ENCODE measurements at places on chromosomes 1 and 21.

GRCh38 chr1:205568135-205568468, 63.6 kb downstream of the CDK18 start:
- DNase-seq: no peak

DNA sequence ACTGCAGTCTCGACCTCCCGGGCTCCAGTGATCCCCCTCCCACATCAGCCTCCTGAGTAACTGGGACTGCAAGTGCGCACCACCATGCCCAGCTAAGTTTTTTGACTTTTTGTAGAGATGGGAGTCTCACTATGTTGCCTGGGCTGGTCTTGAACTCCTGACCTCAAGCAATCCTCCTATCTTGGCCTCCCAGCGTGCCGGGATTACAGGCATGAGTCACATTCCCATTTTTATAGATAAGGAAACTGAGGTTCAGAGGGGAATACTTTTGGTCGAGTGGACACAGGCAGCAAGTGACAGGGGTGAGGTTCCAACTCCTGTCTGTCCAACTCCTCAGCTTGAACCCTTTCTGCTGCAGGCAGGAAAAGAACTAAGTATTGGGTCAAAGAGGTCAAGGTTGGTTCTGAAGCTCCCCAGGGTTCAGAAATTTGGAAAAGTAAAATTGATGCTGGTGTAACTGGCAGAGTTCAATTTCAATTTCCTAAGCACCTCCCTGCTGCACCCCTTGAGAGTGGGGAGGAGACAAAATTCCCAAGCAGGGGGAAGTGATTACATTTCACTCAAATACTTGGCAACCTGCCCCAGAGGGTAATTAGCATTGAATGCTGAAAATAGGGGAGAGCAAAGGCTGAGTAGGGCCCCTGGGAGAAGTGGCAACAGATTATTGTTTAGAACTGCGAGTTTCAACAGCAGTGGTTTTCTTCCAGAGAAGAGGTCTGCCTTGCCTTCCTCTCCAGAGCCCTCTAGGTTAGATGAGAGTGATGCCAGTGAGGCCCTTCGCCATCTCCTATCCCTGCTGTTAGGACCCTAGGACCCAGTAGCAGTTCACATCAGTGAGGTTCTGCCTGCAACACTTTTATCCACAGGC, 17.5 kb upstream of the ALPL start:
- DNase-seq: no peak

DNA sequence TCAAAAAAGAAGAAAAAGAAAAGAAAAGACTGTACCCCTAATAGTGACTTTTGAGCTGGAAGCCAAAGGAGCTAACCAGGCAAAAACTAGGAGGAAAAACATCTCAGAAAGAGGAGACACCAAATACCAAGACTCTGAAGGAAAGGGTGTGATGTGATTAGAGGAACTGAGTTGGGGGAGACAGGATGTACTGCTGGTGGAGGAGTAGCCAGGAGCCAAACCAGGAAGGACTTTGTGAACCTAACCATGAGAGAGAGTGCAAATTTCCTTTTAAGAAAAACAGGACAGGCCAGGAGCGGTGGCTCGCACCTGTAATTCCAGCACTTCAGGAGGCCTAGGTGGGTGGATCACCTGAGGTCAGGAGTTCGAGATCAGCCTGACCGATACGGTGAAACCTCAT, 4.1 kb upstream of the RBP7 start:
- no peak for DNase-seq

DNA sequence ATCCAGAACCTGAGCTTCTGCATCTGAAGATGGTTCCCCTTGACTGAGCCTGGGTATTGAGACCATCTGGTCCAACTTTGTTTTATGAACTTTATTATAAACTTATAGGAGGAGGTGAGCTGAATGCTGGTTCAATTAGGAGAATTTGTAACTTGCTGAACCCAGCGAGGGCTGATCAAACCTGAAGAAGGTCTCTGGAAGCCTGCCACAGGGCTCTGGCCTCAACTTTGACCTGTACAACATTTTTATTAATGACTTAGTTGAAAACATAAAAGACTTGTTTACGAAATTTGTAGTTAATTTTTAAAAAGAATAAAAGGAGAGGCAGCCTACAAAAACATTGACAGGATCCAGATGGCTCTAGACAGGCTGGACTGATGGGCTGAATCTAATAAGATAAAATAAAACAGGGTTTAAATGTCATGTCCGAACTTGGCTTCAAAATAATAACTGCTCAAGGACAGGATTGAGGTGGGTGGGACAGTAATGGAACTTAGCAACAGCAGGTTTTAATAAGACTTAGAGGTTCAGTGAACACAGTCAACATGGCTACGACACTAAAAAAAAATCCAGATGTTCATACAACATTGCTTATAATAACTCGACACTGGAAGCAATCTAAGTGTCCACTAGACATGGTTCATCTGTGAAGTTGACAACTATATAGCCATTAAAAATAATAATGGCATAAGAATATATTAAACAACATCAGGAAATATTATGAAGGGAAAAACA, 53.4 kb upstream of the GJB5 start:
- no peak for DNase-seq

- no peak for DNase-seq
Observed at GRCh38 chr21:22138297-22139016, 1140.2 kb downstream of the NCAM2 start.

DNA sequence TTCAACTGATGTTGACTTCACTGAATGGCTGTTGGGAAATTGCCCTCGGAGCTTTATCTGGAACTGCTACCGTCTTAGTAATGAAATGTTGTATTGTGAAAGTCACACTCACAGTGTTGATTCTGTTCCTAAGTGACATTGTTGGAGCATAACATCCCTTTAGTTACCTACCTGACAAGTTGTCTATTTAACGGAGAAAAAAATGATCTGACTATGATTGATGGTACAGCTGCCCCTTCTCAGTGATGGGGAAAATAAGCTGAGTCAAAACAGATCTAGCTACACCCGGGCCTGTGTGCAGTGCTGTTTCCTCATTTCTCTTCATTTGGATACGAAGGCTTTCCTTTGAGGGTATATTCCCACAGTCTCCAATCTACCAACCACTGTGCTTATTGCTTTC, 472.3 kb upstream of the BRINP3 start:
- no peak for DNase-seq

DNA sequence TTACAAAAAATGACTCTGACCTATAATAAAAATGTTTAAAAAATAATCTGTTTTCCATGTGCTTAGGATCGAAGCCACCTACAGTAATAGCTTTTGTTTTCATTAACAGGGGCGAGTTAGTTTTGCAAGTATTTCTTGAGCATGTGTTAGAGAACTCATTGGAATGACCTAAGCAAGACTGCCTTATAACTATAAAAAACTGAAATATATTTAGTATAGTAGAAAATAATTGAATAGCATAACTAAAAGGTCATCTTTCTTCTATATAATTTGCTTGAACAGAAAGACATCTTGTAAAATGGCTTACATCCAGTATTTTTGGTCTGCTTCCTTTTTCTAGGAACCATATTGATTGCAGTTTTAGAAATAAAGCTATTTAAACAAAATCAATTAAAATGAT, 241.5 kb upstream of the NRIP1 start:
- DNase-seq: no peak

DNA sequence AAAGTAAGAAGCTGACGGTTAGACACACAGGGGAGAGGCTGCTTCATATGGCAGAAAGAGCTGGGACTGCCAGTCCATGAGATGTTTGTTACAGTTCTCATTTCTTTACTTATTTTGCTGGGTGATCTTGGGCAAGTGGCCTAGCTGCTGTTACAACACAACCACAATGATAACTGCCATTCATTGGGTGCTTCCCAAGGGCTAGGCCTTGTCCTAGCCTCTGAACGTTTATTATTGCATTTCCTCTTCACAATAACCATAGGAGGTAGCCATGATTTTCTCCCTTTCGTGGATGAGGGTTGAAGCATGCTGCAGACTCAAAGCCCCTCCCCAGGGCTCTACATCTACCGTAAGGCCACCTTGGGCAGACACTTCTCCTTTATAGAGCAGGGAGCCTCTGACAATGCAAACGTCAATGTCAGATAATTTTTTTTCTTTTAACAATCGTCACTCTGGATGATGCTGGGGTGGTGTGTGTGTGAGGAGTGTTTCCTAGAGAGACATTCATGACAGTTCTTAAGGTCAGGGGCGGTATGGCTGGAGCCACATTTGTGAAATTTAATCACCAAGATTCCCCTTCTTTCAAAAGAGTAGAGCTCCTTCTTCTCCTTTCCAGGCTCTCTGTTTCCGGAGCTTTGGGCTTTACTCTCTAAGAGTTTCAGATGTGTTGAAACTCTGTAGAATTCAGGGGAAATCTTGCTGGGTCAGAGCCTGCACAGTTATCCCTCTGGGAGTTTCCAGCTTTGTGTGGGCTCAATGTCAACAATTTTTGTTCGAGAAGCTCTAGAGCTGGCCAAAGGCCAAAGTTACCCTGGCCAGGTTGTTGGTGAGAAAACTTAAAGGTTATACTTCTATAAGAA, 138.5 kb upstream of the SGIP1 start:
- no peak for DNase-seq

- no peak for DNase-seq
Observed at GRCh38 chr1:7768583-7768982, 2.5 kb upstream of the VAMP3 start.

GRCh38 chr1:23023174-23023845, 4.0 kb downstream of the KDM1A start:
- DNase-seq: no peak

GRCh38 chr1:203072002-203072602, 13.7 kb downstream of the MYOG start:
- DNase-seq: no peak

- DNase-seq: no peak
Observed at GRCh38 chr1:116879478-116880133, 30.1 kb upstream of the PTGFRN start.

- no peak for DNase-seq
Observed at GRCh38 chr1:200184196-200184595, 156.7 kb downstream of the NR5A2 start.

GRCh38 chr1:153866045-153866850, 56.5 kb downstream of the GATAD2B start:
- no peak for DNase-seq

DNA sequence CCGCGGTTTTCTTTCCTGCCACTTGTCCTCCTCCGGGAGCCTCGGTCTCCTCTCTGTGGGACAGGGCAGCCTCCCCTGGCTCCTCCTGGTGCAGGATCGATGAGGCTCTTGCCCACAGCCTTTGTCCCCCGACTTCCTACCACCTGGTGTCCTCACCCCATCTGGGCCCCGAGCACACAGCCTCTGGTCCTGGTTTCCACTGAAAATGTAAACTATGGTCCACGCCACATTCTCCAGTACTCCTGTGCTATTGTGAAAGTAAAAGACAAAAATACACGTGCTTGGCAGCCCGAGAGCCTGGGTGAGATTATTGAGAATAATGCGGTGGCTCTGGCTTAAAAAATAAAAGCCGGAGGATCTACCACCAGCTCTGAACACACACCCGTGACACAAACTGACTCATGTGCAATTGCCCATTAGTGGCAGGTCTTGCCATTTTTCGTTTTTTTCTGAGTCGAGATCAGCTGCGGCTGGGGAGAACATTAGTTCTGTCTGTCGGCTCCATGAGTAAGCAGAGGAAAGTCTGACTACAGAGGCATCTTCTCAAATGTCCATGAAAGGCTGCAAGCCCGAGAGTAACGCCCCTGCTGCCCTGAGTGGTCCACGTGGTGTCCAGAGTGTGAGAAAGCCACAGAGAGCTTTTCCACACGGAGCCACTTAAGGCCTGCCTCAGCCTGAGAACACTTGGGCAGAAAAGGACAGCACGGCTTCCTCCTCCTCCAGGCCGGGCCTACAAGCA, 5.7 kb upstream of the COL6A2 start:
- DNase-seq: no peak

- no peak for DNase-seq
Observed at GRCh38 chr1:220448217-220448616, 79.7 kb upstream of the MARK1 start.

DNA sequence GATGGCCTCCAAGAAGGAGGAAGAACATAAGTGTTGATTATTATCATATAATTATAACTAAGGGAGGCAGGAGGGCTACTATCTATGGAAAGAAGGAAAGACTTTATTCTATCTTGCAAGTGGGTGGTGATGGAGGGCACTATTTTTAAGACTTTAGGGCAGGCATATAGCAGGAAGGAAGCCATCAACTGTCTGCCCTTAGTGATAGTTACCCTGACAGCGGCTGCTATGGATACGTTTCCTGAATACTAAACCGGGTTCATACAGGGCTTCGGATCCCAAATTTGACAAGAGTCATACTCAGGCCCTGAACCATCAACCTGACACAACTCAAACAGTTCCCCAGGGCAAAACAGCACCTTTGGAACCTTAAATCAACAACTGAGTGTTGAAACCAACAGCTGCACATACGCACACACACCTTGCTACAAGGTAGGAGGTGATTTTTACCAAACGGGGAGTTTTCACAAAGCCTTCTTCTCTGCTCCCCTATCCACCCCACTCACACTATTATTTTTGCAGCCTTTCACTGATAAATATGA, 397.2 kb downstream of the OMA1 start:
- DNase-seq: no peak

DNA sequence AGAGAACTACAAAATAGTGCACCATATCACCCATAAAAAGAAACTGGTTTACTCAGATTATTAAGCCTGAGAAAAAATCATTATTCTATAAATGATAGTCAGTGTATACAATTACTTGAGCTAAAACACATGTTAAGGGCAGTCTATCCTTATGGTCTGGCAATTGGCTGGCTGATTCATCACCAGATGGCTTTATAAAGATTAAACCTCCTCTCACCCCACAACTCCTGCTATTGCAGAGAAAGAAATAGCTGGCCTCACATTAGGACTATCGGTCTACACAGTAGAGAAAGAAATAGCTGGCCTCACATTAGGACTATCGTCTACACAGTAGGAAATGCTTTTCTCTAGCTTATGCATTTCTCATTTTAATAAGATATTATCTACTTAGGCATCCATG, 21.2 kb downstream of the CEP170 start:
- no peak for DNase-seq

DNA sequence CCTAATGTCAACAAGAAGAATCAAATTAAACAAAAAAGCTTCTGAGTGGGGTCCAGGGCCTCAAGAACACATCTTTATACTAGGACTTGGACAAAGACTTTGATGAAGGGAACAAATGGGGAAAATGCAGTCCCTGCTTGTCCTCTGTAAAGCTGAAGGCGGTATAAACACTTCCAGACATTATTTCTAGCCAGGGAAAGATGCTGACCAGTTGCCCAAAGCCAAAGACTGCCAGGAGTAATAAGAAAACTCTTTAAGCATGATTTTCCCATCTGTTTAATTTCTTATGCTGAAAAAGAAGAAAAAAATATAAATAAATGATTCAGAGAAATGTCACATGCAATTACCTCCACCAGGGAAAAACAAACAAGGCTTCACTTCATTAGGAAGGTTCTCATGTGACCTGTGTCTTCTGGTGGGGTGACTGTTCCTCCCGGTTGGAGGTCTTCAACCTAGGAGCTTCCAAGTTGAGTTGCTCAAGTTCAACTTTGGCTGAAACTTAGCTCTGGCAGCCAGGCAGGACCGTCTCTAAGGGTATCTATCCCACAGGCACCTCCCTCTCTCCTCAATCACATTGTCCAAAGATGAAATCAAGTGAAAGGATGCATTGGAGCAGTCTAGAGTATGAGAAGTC, 65.2 kb upstream of the KCNE2 start:
- no peak for DNase-seq

GRCh38 chr1:63329621-63330330, 7.4 kb downstream of the FOXD3 start:
- no peak for DNase-seq

All from activated CD4-positive, CD25-positive, alpha-beta regulatory T cell treated with anti-CD3 and anti-CD28 coated beads, Interleukin-2, amount 50 U/mL, for 72 hours (primary cell).